ENCODE measurements at places on chromosomes 6 and 20.
A peak's percentile ranks its signal among the peaks of the same experiment; 100 is the strongest.

GRCh38 chr6:24126586-24127192, 674 bp downstream of the NRSN1 start:
- DNase-seq, result no peak

- no peak for DNase-seq
Observed at GRCh38 chr20:47309394-47309793, 47.1 kb downstream of the ZMYND8 start.

GRCh38 chr6:12101048-12101447, 88.9 kb downstream of the HIVEP1 start:
- DNase-seq, result no peak

DNA sequence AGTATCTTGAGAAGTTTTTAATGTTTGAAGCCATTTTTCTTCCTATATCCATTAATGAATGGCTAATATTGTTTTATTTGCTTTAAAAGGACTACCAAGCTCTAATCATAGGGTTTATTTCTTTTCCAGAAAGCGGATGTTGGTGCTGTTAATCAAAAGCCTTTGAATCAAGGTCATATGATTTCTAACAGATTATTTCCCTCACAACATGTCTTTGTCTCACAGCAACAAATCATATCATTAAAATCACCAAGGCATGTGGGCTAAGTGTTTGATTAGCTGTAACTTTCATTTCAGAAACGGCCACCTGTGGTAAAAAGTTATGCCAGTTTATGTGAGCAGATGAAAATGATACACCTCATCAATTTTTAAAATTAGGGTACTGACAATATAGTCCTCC, 21.7 kb downstream of the TRAF3IP2 start:
- DNase-seq, result no peak

GRCh38 chr20:60897976-60898375, 354.1 kb upstream of the CDH4 start:
- DNase-seq, result no peak

GRCh38 chr6:137832110-137832509, 34.9 kb upstream of the TNFAIP3 start:
- no peak for DNase-seq

DNA sequence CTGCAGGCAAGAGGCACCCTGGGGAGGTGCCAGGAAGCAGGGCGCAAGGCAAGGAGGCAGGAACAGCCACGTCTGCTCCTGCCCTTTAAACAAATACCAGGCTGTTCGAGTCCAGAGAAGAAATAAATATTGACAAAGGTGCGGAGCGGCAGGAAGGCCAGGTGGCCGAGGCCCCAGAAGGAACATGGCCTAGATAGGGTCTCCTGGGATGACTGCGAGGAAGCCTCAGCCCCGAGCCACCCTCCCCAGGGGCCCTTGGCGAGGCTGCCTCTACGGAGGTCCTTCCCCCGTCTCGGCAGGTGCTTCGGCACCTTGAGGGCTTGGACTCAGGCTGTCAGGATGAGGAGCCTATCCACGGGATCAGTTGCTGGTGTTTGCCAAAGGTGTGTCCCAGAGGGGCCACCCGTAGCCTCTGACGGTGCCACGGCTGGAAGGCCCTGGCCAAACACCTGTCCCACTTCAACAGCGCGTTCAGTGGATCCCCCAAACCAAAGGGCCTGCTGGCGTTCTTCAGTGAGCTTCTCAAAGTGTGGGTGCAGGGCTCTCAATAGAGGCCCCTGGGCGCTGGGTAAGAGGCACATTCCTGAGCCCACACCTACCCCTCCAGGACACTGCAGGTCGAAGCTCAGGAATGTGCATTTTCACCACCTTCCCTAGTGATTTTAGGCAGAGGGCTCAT, 39.8 kb downstream of the SNX5 start:
- no peak for DNase-seq

DNA sequence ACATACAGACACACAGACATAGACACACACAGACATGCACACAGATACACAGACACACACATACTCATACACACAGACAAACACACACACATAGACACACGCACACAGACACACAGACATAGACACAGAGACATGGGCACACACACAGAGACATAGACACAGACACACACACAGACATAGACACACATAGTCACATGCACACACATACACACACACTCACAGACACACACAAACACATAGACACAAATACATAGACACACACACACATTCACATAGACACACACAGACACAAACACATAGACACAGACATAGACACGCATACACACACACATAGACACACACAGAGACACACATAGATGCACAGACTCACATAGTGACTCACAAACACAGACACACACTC, 13.5 kb downstream of the FOXF2 start:
- no peak for DNase-seq

DNA sequence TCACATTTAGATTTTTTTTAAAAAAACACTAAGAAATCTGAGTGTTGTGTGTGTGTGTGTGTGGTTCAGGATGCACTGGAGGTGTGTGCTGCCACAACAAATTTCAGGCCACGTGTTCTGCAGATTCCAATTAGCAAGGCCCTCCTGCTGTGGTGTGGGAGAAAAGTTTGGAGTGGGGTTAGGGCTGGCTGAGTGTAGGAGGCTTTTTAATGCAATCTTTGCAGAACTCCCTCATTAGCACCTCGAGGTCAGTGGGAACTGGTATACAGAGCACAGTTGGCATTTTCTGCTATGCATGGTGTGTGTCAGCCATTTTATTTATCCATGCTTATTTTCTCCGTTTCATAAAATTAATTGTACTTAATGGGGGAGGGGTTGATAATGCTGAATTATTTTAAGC, 187.6 kb downstream of the SOX4 start:
- DNase-seq, result no peak

DNA sequence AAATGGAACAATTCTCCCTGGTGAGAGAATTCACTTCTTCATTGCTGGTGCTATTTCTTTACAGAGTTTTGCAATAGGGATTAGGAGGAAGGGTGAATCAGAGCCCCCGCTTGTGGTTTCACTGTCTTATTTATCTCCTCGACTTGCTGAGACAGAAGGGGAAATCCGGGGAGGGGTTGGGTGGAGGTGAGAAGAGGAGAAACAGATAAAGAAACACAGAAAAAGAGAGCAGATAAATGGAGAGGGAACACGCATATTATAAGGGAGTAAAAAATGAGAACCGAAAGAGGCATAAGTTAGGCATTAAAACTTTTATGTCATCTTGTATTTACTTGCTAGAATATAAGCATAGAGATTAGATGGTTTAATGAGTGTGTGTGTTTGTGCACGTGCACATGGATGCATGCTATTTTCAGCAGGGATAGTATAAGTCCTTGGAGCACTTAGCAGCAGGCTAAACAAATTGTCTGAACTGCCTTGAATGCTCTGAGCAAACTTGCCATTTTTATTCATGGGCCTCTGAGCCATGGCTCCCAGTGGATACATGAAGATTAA, 105.0 kb downstream of the OLIG3 start:
- peak; percentile 81 for DNase-seq

DNA sequence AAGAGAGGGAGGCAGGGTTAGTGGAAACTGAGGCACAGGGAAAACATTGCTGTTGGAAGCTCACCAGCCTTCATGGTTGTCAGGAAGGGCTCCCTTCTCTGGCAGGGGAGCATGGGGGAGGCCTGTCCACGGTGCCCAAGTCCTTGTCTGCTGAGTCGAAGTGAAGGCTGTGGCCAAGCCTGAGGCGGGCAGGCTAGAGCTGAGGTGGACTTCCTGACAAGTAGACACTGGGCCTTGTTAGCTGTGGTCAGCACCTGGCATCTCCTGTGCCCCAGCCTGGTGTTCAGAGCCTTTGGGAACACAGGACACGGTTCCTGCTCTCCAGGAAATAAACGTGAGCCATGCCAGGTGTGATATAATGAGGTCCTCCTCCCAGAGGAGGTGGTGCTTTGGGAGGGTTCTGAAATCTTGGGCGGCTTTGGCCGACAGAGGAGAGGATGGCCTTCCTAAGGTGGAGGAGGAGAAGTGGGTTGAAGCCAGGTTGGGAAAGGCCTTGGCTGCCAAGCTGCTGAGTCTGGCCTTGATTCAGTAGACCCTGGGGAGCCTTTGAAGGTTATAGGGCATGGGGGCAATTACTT, 138.4 kb upstream of the RNF24 start:
- no peak for DNase-seq

DNA sequence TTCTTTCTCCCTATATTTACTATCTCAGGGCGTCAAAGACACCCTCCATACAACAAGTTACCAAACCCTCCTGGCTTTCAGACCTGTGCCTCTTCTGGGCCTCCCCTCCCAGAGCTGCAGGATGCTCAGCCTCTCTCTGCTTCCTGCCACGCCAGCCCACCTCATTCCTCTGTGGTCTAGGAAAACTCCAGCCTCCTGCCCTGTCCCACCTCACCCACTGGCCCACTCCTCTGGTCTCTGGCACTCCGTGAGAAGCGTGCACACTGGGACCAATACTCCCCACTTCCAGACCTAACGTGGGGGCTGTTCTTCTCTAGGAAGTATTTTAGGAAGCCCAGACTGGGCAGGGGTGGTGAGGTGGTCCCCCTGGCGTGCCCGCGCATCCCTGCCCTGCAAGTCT, 9.7 kb downstream of the AGPAT4 start:
- no peak for DNase-seq

DNA sequence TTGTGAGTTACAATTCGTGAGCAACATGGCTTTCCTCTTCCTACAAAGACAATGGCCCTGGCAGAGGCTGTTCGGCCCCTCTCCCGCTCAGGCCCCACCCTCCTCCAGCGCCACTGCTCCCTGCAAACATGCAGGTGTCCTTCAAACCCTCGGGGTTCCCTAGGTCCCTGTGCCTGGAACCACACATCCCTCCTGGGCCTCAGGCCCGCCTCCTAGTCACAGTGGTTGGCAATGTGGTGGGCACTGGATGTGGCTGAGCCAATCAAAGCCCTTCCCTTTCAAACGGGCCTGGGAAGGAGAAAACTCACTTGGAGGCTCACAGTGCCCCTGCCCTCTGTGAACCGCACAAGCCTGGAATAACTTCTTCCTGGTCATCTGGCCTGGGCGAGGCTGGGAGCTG, 147.2 kb downstream of the TFAP2C start:
- no peak for DNase-seq

DNA sequence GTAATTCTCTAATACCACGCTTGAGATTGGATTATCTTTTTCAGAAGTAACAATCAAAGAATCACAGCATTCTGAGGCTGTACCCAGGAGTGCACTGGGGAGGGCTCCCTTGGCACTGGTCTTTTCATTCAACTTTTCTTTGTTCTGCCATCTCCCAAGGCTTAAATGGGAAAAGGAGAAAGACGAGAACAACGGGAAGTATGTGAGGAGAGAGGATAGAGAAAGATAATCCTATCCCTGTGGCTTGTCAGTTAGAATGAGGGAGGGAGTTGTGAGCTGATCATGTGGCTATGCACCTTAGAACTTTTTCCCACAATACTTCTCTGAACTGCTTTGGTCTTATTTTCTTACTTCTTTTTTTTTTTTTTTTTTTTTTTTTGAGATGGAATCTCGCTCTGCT, 83.1 kb downstream of the CAP2 start:
- no peak for DNase-seq

- DNase-seq, result no peak
Observed at GRCh38 chr6:75926293-75927168, 145.9 kb downstream of the IMPG1 start.

GRCh38 chr20:61424628-61425420, 172.8 kb downstream of the CDH4 start:
- no peak for DNase-seq

GRCh38 chr6:78746457-78746856, 120.9 kb upstream of the IRAK1BP1 start:
- DNase-seq, result no peak

DNA sequence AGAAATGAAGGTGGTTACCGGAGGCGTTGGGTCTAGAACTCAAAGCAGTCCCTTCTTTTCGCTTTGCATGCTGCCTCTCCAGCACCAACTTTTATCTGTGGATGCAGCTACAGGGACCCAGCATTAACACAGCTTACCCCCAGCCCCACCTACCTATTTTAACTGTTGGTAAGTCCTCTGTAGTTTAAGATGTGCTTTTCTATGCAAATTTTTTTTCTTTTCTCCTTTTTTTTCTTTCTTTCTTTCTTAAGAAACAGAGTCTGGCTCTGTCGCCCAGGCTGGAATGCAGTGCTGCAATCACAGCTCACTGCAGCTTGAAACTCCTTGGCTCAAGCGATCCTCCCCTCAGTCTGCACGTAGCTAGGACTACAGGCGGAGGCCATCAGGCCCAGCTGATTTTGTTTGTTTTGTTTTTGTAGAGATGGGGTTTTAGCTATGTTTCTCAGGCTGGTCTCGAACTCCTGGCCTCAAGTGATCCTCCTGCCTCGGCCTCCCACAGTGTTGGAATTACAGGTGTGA, 6.5 kb upstream of the USP45 start:
- no peak for DNase-seq

- no peak for DNase-seq
Observed at GRCh38 chr20:57012691-57013090, 253.8 kb downstream of the BMP7 start.

DNA sequence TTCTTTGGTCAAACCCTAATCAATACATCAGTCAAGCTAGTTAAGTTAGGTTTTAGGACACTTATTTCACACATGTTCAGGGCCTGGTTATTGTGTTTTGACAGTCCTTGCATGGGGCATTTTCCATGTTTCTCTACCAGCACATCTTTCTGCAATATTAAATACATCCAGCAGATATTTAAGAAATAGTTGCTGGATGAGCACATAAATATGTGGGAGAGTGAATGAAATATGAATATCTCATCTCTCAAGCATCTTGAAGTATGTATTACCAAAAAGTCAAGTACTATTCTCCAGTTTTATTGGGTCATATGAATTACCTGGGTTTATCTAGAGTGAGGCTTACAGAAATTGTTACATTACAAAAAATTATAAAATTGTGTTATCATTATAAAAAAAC, 621.9 kb upstream of the GJE1 start:
- DNase-seq, result no peak

GRCh38 chr6:96391776-96392360, 129.7 kb upstream of the UFL1 start:
- DNase-seq, result no peak

DNA sequence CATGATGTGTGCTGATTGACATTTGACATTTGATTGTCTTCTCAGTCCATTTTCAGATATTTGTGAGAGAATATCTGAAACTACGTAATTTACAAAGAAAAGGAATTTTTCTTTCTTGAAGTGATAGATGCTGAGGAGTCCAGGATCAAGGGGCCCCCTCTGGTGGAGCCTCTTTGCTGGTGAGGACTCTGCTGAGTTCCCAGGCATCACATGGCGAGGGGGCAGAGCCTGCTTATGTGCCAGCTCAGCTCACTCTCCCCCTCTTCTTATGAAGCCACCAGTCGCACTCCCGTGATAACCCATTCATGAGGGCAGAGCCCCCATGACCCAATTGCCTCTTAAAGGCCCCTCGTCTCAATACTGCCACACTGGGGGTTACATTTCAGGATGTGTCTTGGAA, 91.3 kb downstream of the RPP40 start:
- DNase-seq, result no peak

GRCh38 chr20:50029697-50030461, 47.1 kb downstream of the SNAI1 start:
- no peak for DNase-seq

- DNase-seq, result no peak
Observed at GRCh38 chr20:6611911-6612605, 155.4 kb upstream of the BMP2 start.

DNA sequence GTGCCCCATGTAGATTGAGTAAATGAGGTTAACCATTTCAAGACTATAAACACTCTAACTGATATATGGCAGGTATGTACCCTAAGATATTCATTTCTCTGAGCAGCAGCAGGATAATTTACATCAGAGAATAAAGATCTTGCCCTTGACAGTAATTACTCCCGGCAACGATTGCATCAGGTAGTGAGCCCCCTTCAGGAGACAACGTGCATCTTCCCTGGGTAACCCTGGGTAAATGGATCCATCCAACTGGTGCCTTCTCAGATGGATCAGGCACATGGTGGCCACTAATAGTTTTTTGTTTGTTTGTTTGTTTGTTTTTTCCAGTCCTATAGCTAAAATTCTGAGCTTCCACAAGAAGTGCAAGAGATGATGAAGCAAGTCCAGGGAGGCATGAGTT, 469.4 kb upstream of the SLC35B3 start:
- no peak for DNase-seq

Measured in CD4-positive, alpha-beta T cell treated with Interleukin-12 subunit alpha and Interleukin-12 subunit beta, for 1 hour (primary cell).